ENCODE measurements at places on chromosomes 1 and 21.

GRCh38 chr1:27539901-27540861, 50.2 kb upstream of the WASF2 start:
- DNase-seq, result no peak

- peak; percentile 63 for DNase-seq
These were observed 2.1 kb upstream of the PEX10 start for GRCh38 chr1:2414297-2414958.

- no peak for DNase-seq
These were observed 198.6 kb downstream of the KIF26B start for GRCh38 chr1:245353411-245353810.

DNA sequence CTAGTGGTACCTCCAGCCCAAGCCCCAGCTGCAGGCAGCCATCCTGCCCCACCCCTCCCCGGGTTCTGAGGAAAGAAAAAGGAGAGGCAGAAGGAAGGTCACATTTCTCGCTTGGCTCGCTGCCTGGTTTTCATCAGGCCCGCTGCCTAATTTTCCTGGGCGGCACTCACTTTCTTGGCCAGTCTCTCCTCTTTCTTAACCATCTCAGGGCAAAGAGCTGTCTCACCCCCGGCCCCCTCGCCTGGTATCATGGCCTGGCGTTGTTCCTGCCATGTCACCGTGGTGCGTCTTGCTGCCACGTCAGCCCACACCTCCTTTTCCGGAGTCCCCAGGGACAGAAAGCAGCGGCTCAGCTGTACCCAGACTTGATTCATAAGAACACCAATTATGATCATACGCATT, 26.6 kb upstream of the CASZ1 start:
- no peak for DNase-seq

Data from fibroblast of villous mesenchyme (primary cell).